Stimulated activated CD8-positive, alpha-beta memory T cell treated with anti-CD3 and anti-CD28 coated beads, Interleukin-7, amount 100 ng/mL, for 1 hour (primary cell): ENCODE measurements at places on chromosomes 4 and X.

GRCh38 chr4:71074452-71075299 is 81.2 kb downstream of the DCK start:
- DNase-seq: no peak

DNA sequence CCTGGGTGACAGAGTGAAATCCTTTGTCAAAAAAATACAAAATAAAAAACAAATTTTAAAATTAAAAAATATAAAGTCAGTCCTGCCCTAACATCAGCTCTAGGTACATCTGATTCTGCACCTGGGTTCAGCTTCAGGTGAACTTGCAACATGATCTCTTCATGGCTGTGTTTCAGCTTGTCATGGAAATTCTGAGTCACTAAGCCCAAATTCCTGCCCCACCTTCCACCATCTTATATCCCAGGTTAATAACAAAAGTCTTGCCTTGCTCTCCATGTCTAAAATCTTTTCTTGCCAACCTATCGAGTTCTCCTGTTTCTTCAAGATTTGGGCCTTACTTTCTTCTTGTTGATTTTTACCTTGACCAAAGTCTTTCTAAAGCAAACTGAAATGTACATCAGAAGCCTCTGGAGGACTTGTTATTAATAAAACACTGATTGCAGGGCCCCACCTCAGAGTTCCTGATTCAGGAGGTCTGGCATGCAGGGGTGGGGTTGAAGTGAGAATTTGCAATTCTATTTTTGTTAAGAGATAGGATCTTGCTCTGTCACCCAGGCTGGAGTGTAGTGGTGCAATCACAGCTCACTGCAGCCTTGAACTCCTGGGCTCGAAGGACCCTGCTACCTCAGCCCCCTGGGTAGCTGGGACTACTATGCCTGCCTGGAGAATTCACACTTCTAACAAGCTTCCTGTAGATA is 125.8 kb upstream of the VCX3A start:
- DNase-seq: no peak

GRCh38 chrX:118577041-118577440 is 81.4 kb downstream of the DOCK11 start:
- no peak for DNase-seq

DNA sequence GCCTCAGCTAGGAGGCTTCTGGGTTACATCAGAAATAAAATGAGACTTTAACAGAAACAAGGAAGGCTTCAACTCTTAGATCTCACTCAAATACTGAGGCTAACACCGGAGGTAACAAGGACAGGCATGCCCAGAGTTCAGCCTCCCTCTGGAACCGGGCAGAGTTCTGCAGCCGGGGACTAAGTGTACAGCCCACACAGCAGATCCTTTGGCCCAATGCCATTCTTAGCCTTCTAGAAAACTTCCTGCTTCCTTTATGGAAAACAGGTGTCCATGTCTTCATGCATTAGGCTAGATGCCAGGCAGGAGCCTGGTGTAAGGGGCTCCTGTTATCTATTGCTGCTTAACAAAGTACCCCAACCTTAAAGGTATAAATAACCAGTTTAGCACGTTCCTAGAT is 369.7 kb downstream of the BCOR start:
- no peak for DNase-seq

- DNase-seq: no peak
Measured at GRCh38 chr4:142607976-142608375, 238.1 kb downstream of the INPP4B start.

- DNase-seq: no peak
Measured at GRCh38 chrX:129798456-129798855, 18.7 kb downstream of the SASH3 start.

DNA sequence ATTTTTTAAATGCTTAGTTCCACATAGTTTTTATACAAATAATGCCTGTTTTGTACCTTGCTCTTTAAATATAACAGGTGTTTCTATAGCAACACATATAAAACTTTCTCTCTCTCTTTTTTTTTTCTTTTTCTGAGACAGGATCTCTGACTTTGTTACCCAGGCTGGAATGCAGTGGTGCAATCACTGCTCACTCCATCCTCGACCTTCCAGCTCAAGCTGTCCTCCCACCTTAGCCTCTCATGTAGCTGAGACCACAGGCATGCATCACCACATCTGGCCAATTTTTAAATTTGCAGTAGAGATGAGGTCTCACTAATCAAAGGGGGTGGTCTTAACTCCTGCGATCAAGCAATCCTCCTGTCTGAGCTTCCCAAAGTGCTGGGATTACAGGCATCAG is 18.3 kb upstream of the SULT1E1 start:
- no peak for DNase-seq

DNA sequence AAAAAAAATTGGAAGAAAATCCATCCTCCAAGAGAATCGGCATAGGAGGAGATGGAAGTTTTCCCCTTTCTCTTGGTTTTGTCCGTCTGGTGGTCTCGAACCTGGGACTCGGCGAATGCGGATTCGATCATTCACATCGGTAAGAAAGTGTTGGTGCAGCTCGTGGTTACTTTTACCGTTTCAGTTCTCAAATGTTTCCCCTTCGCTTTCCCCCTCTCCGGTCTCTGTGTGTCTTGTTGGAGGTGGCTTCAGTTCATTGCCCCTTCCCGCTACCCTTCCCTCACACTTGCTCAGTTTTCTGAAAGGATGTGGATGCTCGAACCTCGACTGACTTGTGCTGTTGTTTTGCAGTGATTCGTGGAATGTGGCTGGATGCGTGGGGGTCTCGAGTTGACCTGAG is 840 bp downstream of the GRID2 start:
- DNase-seq: no peak

DNA sequence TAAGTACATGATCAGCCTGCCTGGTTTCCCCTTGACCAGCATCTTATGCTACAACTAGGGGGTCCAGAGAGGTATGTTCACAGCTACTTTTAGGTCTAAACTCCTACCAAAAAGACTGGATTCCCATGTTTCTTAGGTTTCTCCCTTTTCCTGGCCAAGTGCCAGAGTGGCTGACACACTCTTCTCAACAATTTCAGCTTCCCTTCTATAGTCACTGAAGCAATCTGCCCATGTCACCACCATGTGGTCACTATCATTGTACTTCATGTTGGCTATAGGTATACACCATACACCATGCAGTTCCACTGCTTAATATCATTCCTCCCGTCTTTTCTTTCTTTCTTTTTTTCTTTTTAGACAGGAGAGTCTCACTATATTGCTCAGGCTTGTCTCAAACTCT is 66.9 kb downstream of the KLHL13 start:
- DNase-seq: no peak

DNA sequence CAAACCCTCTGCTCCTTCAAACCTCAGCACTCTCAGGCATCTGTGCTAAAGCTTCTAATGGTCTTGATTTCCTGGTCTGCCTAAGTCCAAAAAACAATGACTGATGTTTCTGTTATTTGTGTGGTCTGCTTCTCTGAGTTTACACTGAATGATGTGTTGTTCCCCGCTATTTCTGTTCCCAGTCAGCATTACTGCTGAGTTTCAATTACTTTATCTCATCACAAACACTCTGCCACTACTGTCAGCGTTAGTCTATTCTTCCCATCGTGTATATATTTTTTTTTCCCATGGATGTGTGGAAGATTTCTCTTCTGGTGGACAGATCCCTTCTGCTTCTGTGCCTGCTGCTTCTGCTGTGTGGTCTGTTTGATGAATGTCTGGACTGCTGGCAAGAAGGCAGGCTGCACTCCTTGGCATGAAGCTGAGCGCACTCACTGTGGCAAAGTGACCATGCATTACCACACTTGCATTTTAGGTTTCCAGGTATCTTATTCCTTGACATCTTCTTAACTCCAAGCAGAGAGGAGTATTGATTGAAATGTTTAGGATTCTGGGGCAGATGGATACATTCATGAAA is 106.9 kb upstream of the PAQR3 start:
- no peak for DNase-seq

GRCh38 chrX:44352758-44353157 is 9.3 kb upstream of the EFHC2 start:
- DNase-seq: no peak

DNA sequence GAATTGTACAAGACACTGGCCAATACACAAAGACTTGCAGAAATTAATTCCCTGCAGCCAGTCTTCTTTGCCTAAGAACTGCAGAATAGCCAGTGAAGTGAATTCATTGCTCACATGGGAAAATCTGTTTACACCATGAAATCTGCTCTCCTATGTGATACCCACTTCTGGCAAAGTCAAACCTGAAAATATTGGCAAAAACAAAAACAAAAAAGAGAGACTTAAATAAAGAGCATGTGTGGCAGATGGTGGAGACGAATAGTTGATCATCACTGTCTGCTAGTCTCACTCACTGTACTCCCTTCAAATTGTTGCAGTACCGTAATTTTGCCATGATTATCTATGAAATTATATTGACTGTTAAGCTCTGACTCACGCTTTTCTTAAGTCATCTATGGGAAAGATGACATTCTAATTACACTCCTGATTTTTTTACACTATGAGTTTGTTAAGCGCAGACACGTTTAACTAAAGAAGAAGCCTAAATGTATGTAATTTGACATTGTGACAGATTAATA is 406.8 kb downstream of the PCDH7 start:
- DNase-seq: no peak

DNA sequence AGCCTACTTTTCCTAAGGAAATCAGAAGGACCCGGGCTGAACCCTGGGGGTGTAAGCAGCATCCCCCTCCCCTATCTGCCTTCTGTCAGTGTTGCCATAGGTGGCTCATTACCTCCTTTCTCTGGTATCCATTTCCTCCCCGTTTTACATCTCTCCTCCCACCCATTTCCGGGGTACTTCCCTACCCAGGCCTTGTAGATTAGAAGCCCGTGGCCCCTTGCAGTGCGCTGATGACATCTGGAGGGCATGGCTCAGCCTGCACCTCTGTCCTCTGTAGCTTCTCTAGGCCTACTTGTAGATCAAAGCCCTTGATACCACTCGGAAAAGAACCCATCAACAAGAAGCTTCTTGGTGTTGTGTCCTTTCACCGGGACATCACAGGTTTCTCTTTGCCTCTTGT is 71.8 kb downstream of the NBDY start:
- no peak for DNase-seq

DNA sequence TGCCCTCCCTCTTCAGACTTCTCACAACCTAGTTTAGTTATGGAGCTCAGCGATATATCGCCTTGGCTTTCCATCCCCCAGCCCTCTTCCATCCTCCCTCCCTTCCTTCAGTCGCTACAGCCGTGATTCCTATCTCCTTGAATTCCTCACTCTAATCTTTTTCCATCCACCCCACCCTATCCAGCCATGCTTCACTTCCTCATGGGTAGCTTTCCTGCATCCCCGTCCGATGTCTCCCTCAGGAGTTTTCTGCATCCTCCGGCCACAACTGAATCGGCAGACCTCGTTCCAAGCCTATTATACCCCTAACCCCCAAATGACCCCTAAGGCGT is 456 bp downstream of the SNX12 start:
- no peak for DNase-seq

DNA sequence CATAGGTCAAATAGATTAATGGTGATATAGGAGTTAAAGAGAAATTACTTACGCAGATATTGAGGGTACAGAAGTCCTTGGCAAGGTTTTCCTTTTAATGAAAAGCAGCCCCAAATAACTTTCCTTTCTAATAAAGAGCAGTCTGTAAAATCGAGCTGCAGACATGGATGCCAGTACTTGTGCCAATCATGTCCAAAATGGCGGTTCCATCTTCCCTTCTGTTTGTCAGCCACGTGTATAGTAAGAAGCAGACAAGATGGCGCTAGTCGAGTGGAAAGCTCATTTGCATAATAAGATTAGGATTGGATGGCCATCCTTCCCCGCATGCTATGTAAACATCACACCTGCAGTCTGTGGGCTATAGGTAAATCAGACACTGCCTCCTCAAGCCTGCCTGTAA is 68.5 kb downstream of the FGFBP1 start:
- no peak for DNase-seq

GRCh38 chr4:8351931-8352367 is 82.4 kb downstream of the HTRA3 start:
- no peak for DNase-seq

- no peak for DNase-seq
Measured at GRCh38 chrX:41386222-41386990, 52.4 kb downstream of the DDX3X start.

DNA sequence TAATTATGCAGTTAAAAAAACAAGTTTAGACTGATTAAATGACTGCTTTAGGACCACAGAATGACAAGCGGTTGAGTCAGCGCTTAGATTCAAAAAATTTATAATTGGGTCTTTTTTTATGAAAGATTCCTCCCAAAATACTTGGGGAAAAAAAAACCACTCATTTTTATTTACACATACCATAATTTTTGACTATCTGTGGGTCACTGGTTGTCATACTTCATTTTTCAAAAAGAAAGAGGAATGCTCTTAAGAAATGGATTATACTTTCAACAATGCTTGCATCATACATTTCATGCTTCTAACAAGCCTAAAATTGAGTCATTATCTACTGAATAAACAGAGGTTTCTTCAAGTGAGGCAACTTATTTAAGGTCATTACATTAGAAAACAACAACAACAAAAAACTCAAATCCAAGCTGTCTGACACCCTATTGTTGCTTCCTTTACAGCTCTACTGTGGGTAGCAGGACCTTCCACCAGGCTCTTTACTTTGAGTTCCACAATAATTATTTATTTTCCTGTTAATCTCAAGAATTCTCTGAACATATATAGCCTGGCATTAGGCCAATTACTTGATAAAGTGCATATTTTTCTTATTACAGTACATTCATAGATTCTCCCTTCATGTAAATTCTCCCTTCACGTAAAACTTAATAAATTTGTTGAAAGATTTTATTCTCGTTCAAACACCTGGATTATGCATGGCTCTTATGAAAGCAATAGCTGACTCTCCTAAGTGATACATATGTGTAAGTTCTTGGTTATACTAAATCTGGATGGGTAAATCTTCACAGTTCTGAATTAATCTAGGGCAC is 445.5 kb downstream of the PCDH10 start:
- DNase-seq: no peak

DNA sequence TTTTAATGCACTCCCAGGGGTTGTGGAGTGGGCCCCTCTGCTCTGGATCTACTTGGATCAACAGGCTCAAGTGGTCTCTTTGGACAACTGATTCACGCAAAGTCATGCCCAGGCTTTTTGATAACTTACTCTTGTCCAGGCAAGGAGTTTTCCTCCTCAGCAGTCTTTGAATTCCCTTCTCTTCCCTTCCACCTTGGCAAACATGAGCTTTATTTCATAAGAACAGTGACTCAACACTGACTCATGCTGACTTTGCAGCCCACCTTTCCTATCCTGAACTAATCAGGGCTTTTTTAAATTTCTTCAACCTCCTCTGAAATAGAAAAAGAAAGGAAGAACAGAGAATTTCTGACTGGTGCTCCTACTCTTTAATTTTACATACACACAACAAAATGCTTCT is 132.1 kb upstream of the LDB2 start:
- no peak for DNase-seq

DNA sequence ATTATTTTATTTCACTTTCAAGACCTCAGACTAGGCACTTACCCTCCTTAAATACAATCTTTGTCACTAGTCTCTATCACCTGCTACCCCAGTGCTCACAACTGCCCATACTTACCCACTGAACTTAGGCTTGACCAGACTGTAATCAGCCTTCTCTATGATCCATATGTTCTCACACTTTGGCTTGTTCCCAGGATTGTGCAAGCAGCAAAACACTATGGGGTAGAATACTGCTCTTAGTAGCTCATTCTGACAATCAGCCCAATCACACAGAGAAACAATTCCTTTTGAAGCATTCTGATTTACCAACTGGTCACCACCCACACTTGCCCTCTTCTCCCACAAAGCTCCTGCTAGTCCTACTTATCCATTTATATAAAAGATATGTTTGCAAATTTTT is 878.3 kb downstream of the FSTL5 start:
- no peak for DNase-seq
